ENCODE measurements at places on chromosomes 4 and X. TPM values are rescaled to one million over a fixed set of nuclear protein-coding genes. Genes with fewer than 3 reads are reported as not detected.

LPAR4 gene
- total RNA-seq: 0.26 TPM

SH2D1A gene
- total RNA-seq: 0.55 TPM

IL2RG gene
- 5.8 TPM for total RNA-seq

CXorf49 gene
- total RNA-seq: not detected

MAGEB1 gene
- total RNA-seq: not detected

DNA sequence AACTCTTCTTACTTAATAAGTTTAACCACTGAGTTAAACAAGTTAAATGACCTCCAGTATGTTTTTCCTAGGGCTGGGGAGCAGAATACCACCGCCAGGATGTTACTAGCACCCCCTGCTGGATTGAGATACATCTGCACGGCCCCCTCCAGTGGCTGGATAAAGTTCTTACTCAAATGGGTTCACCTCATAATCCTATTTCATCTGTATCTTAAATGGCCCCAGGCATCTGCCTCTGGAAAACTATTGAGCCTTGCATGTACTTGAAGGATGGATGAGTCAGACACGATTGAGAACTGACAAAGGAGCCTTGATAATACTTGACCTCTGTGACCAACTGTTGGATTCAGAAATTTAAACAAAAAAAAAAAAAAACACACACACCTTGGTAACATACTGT lies 61.5 kb upstream of the MMAA start:
- no peak for DNase-seq

Data from mesenteric fat pad (tissue), 1 donor.